ENCODE measurements at places on chromosomes 6 and 20.

DNA sequence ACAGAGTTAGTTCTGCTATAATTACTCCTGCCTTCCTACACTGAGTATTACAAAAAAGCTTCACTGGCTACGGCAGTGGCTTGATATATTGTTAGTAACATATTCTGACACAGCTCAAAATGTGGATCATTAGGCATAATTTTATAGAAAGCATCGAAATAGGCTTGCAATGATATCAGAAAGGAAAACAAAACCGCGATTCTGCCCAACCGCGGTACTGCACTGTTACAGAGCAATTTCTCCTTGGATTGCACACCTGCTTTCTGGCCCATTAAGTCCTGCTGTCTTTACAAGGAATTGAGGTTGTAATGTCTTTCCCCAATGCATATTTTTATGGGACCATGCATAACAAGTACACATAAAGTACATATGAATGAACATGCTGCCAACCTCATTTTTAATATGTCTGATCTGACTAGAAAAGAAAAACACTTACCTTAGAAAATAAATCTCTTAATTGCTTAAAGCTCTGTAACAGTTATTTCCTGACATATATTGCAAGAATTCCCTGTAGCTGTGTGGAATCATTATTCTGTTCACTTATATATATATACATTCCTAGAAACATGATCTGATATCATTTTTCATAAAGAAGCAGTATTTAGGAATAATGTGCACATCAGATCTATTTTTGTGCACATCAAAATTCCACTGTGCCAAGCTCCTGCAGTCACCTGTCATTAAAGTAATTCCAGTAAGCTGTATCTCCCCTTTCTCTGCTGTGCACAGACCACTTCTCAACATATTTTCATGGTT is 763.9 kb downstream of the HACE1 start:
- DNase-seq = no peak

DNA sequence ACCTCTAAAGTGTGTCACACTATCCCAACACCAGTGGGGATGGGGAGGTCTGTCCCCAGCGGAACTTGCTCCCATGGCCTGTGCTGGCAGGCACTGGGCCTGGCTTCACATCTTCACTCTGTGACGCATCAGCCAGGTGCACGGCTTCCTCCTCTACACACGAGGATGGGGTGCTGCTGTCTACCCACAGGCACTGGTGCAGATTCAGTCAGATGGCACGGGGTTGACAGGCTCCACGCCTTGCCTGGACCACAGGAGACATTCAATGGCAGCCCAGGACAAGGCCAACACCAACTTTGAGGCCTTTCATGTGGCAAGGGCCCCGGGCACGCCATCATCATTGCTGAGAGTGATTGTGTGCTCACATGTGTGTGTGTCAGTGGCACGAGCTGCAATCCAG is 92.4 kb downstream of the TMEM242 start:
- no peak for DNase-seq

DNA sequence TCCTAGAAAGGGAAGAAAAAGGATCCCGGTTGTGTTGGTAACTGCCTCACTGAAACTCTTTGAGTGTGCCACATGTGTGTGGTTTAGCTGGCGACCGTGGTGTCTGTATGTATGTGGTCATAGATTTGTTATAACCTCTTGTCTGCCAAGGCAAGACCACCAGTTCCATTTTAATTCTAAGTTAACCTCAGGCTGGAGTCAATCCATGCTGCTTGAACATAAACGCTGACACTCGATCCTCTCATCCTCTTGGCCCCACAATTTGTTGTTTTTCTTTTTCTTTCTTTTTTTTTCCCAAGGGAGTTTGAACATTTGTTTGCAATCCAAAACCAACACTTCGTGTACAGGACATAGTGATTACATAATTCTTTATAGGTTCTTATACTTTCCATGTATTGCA is 318.9 kb upstream of the JAG1 start:
- DNase-seq = no peak

DNA sequence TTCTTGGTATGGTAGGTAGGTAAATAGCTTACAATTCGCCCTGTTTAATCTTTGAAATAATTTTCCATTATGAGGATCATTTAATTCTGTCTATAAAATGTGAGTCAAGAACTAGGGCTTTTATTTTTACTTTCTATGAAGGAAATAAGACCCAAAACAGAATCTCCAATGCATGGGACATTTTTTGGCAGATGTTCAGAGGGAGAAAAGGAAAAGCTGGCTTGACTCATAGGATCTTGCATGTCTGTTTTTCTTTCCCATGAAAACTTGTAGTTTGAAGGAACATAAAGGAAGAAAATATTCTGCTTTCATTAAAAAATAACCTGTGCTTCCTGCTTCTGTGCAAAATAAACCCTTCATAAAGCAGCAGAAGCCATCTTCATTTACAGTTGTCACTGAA is 143.1 kb upstream of the INSM1 start:
- no peak for DNase-seq

- no peak for DNase-seq
Measured at GRCh38 chr6:25476126-25476525, 175.9 kb upstream of the SCGN start.

GRCh38 chr6:91681296-91681695 is 1094.4 kb upstream of the MAP3K7 start:
- DNase-seq = no peak

DNA sequence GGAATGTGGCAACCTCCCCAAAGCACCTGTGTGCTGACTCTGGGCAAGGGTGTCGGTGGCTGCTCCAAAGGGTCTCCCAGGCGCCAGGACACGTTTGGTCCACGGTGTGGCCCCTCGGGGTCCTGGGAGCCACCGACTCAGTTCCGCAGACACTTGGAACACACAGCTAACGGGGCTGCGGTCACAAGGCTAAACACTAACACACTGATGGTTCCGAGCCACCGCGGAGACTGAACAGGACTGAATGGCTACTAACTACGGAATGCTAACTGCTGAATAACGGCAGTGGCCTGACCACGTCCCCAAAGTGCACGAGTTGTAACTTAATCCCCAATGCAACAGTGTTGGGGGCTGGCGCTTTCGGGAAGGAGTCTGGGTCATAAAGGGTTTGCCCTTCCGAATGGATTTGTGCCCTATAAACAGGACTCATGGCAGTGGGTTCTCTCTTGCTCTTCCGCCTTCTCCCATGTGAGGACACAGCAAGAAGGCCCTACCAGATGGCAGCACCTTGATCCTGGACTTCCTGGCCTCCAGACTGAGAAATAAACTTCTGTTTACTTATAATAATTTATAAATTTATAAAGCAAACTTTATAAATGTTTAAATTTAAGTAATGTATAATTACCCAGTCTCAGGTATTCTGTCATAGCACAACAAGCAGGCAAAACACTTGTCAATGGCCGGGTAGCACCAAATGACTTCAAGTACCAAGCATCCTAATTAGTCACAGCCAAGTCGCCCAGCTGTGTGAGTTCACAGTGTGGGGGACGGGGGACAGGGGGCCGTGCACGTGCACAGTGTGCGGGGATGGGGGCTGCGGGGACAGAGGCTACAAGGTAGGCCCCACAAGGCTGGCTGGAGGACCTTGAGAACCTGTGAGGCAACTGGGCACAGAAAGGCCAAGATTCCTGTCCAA is 2.3 kb upstream of the EEF1A2 start:
- no peak for DNase-seq

GRCh38 chr6:9136141-9136822 is 700.9 kb upstream of the SLC35B3 start:
- no peak for DNase-seq

DNA sequence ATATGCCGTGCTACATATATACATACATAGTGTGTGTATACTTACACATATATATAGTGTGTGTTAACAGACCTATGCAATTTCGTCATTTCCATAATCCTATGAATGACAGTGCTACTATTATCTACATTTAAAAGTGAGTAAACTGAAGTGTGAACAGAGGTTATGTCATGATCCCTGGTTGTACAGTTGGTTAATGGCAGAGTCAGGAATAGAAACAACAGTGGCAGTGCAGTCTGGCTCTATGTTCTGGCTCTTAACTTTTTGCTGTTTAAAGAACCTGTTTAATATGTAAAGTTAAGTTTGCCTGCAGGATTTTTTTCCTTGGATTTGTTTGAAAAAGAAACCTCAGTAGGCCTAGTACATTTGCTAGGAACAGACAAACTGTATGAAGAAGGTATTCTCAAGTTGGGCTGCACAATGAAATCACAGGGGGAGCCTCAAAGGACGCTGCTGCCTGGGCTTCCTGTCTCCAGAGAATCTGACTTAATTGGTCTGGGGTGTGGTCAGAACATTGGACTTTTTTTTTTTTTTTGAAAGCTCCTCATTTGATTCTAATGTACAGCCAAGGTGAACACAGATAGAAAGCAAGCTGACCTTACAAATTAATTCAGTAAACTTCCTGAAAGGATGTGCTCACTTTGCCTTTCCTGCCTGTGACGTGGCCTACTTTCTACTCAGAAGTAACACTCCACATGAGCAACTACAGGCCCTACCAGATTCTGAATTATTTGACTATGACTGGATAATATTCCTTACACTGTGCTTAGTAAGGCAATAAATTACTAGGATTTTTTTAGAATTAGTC is 29.4 kb downstream of the PLCB1 start:
- no peak for DNase-seq

- DNase-seq = no peak
Measured at GRCh38 chr6:13998356-13998755, 73.6 kb downstream of the RNF182 start.

DNA sequence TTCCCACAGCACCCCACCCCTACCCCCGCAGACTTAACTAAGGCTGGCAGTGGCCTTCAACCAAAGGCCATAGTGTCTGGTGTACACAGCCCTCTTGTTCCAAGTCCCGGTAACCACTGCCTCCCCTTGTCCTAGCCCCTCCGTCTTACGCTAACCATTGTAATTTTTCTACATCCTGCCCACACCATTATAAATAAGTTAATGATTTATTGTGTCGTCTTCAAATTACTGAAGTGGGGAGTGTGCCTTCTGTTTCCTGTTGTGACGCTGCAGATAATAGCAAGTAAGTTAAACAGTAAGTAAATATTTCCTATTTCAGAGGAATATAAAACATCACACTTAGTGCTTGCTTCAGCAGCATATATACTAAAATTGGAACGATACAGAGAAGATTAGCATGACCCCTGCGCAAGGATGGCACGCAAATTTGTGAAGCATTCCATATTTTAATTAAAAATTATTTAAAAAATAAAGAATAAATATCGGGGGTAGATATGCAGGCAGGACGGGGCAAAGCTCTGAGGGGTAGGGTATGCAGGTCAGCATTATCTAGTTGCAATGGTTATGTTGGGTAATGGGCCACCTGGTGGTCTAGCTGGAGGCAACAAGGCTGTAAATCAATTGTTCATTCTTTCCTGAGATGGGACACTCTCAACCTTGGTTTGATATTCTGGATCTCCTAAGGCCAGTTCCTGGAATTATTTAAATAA is 15.1 kb downstream of the SRSF6 start:
- no peak for DNase-seq

GRCh38 chr20:34403063-34403827 is 40.2 kb downstream of the ITCH start:
- DNase-seq = no peak

- DNase-seq = no peak
Measured at GRCh38 chr20:4961746-4962145, 39.6 kb downstream of the SLC23A2 start.

DNA sequence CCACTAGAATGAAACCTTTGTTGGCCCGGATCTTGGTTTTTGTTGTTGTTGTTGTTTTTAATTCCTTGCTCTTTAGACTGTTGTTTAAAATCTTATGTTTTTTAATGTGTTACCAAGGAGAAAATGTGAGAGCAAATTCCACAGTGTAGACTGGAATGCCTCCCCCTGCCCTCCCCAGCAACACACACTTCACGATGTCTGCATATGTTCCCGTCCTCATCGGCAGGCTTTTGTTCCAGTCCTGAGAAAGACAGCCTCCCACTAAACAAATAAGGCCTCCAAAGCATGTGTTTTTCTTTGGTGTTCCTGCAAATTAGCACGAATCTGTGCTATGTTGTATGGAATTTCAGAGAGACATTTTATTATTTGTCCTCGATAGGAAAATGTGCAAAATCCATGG is 263.3 kb upstream of the QKI start:
- no peak for DNase-seq

DNA sequence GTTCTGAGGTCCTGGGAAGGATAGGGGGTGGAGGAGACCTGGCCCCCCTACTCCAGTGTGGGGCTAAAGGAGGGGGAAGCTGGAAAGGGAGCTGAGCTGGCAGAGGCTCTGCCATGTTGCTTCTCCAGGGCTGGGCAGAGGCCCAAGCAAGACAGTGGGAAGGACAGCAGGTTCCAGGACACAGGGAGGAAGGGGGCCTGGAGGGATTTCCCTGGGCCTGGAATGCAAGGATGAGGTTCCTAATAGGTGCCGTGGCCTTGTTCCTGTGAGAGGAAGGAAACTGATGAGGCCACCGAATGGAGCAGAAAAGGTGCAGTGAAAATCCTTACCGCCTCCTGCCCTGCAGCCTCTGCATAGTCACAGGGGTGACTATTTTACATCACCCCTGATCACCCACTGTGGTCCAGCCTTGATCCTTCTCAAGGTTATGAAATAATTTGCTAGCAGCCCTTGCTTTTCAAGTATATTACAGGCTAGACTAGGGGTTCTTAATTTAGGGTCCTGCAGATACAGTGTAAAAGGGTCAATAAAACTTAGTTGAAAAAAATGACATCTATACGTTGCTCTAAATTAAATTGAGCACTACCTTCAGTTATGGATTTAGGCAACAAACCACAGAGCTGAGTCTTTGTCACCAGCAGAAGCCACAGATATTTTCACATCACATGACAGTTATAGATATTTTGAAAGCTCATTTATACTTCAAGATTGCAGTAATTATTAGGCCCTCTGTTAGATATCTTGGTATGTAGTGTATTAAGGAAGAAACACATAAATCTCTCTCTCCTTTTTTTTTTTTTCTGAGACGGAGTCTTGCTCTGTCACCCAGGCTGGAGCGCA is 45.7 kb upstream of the RNF24 start:
- no peak for DNase-seq

DNA sequence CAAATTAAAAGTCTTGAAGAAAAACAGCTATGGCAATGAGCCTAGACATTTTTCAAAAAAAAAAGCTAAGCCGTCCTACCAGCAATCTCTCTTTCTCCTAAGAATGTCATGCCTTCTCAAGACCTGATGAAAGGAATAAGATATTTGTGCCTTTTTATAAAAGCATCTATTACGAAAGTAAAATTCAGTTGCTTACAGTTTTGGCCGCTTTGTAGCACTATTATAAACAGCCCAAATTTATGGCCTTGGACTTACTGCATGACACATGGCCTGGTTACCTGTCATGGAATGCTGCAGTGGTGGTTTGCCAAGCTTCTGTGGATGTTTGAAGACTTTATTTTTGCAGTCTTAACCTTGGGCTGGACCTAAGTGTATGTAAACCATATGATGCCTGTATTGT is 22.2 kb upstream of the VAPB start:
- DNase-seq = no peak

DNA sequence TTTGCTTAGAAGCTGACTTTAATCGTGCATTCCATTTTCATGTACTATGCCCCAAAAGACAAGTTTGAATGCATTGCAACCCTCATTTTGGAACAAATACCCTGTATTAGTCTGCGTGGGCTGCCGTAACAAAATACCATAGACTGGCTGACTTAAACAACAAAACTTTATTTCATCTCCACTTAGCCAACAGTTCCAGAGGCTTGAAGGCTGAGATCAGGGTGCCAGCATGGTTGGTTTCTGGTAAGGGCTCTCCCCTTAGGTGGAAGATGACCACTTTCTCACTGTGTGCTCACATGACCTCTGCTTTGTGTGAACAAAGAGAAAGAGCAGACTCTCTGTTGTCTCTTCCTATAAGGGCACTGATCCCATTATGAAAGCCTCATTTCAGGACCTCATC is 431.7 kb upstream of the MAP3K7 start:
- no peak for DNase-seq

Measured in CD4-positive, alpha-beta T cell (primary cell).